Stimulated activated CD8-positive, alpha-beta memory T cell treated with anti-CD3 and anti-CD28 coated beads, Interleukin-15, amount 100 ng/mL, for 1 hour (primary cell): ENCODE measurements at places on chromosomes 7 and 10.

GRCh38 chr7:100167912-100168323 is 499 bp downstream of the GAL3ST4 start:
- no peak for DNase-seq

GRCh38 chr10:114561008-114561523 is 97.0 kb downstream of the ABLIM1 start:
- no peak for DNase-seq

DNA sequence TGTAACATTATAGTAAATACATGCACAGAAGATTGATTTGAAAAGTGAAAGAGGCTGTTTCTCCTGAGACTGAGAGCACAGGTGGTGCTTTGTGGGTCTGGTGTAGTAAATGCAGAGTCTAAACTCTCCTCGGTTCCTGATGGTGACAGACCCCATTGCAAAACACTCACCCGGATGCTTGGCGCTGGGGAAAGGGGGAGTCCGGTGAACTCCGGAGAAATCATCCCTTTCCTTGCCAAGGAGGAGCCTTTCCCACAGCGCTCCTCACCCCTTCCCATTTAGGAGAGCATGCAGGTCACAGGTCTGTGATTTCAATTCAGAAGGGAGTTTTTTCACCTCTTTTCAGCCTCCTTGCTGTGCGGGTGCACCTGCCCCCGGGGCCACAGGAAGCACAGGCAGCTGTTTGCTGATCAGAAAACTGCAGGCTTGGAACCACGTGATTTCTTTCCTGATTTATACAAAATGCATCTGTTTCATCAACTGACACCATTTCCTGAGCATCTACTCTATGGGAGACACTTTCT is 75.6 kb upstream of the LYZL2 start:
- DNase-seq, result no peak

DNA sequence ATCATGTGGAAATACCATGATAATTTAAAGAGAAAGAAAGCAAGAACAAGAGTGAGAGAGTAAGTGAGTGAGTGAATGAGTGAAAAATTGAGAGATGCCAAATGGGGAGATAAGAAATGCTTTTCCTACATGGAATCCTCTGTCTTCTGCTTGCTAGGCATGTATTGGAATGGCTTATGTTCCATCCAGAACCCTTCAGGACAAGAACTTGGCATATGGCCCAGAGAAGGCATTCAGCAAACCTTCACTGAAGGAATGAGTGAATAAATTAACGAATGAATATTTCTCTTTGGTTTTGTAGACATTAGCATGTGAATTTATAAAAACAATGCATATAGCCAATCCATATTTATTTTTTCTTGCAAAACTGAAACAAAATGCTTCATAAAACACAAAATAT is 162.2 kb downstream of the LRRTM3 start:
- DNase-seq, result no peak

GRCh38 chr7:116197360-116197759 is 13.0 kb upstream of the TES start:
- DNase-seq, result no peak

- DNase-seq, result no peak
Measured at GRCh38 chr7:122438006-122438405, 133.5 kb upstream of the FEZF1 start.

DNA sequence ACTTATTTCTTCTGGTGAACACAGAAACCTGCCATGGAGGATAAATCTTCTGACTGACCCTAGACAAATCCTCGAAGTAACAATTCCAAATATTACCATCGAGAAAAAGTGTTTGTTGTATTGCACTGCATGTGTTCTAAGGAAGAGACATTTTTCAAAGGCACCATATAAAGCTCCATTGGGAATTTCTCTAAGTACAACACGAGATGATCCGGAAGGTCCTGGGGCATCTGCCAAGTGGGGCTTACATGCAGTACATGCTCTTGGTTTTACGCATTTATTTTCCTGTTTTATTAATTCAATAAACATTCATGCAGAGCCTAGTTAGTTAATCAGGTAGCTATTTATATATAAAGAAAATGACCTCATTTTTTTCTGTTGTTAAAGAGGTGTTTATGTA is 692.0 kb upstream of the IGFBP3 start:
- no peak for DNase-seq

GRCh38 chr10:132023092-132023811 is 41.5 kb upstream of the BNIP3 start:
- DNase-seq, result peak; percentile 59

GRCh38 chr10:92242910-92243671 is 47.8 kb downstream of the CPEB3 start:
- peak; percentile 11 for DNase-seq

- DNase-seq, result no peak
Measured at GRCh38 chr7:154841731-154842331, 161.1 kb downstream of the PAXIP1 start.

- no peak for DNase-seq
Measured at GRCh38 chr7:136890399-136890798, 21.9 kb downstream of the CHRM2 start.

- no peak for DNase-seq
Measured at GRCh38 chr7:110645060-110645459, 445.9 kb upstream of the LRRN3 start.

DNA sequence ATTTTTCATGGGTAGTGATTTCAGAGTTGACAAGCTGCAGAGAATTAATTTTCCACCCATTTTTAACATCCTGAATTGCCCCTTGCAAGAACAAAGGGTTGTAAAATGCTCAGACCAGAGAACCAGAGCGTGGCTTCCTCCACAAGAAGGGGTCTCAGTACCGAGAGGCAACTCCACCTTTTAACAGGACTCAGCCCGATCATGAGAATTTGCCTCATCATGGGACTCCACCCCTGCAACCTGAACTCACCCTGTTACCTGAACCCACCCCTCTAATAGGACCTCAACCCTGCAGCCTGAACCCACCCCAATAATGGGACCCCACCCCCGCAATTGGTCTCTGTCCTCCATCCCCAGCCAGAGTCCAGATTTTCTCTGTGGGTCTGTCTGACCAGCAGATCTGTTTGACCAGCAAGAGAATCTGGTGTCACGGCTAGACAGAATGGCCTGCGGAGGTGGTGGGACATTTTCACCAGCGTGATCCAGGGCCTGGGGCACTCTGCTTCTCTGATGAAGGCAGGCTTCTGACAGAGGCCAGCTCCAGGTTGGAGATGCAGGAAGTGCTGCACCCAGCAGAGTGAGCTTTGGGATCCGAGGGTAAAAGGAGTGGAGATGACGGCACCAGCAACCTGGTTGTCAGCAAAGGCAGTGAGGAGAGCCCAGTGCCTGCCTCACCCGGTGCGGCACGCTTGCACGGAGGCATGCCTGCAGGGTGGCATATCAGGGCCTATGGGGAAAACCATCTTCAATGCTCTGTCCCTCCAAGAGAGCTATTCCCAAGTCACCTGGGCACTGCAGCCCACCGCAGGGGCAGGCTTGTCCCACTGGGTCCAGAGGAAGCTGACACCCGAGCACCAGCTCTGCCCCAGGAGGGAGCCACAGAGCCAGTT is 136.6 kb downstream of the TCERG1L start:
- DNase-seq, result no peak

DNA sequence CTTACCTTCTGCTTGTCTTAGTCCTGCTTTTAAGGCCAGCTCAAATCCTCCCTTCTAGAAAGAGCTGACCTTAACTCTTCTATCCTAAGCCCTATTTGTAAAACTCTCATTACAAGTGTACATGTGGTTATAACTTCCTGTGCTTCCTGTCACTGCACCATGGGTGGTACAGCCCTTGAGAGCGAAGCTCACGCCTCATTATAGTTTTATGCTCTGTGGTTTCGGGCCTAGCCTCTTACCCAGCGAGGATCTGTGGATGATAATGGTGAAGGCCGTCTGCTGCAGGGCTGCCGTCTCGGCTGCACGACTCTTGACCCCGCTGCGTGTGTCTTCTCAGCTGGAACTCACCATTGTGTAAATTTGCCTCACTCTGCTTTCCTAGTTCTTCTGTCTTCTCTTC is 74.6 kb downstream of the CUL1 start:
- no peak for DNase-seq

DNA sequence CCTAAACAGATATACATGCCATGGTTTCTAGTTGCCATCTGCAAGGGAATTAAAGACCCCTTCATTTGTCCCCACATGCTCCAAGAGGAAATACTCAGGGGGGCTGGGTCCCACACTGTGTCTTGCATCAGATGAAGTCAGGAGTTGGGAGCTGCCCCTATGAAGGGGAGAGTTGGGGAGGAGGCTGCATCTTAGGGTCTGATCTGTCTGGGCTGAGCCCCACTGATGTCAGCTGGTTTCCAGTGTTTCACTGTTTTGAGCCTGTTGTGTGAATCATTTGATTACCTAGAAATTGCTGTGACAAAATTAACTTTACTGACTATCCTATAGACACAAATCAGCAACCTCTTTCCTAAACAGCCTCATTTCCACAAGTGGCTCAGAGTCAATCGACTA is 4.9 kb upstream of the ADCY1 start:
- DNase-seq, result no peak

DNA sequence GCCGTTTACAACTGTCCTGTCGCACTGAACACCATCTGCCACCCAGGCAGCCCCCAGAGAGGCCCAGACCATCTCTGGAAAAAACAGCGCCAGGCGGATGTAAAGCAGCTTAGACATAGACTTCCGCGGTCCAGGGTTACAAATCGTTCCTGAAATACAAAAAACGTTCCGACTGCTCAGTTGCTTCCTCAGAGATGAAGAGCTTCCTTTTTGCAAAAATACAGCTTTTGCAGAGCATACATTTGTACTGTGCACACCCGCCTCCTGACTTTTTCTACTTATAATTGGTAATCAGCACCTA is 11.4 kb downstream of the DAGLB start:
- no peak for DNase-seq

- no peak for DNase-seq
Measured at GRCh38 chr7:5435291-5436002, 11.8 kb upstream of the TNRC18 start.

- DNase-seq, result no peak
Measured at GRCh38 chr10:81943583-81943982, 68.6 kb downstream of the NRG3 start.

- DNase-seq, result peak; percentile 24
Measured at GRCh38 chr7:107725138-107725740, 18.7 kb upstream of the CBLL1 start.

DNA sequence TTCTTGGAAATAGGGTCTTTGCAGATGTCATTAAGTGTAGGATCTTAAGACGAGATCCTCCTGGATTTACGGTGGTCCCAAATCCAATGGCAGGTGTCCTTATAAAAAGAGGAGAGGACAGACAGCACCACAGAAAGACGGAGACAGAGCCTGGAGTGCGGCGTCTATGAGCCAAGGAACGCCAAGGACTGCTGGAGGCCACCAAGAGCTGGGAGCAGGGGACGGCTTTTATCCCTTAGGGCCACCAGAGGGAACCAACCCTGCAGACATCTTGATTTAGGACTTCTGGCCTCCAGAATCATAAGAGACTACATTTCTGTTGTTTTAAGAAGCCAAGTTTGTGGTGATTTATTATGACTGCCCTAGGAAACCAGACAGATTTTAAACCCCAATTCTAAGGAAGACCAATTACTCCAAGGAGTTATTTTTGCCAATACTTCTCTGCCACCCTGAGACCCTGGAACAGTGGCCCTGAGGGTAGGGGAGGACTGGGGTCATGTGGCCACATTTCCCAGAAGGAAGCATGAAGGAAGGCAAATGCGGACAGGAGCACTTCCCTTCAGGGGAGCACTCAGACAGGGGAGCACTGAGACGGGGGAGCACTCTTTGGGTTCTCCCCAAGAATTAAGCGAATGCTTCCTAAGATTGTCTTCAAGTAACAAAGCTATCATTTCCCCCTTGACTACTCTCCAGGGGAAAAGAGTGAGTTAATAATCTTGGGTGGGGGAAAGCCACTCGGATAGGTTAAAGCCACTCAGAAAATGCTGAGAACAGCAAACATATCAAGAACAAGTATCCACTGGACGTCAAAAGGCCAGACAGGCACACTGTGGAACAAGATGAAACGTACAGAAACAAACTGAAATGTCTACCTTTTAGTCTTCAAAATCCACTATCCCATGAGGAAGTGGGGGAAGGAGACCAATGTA is 67.5 kb downstream of the CHST15 start:
- DNase-seq, result no peak

DNA sequence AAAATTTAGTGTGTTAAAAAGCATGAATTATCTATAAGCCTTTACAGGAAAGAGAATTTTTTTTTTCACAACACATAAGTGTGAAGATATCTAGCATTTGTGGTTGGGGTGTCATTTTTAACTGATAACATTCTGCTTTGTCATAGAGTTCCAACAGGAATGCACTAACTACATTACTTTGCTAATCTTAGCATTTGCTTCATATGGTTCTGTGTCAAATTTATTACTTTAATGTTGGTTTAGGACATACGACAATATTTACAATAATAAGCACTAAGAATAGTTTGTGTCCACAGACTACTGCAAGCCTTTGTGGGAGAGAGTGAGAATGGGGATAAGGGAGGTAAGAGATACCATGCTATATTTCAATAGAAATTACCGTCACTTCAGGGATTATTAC is 40.6 kb upstream of the MAGI2 start:
- no peak for DNase-seq

- no peak for DNase-seq
Measured at GRCh38 chr7:114084472-114085312, 165.9 kb upstream of the PPP1R3A start.

- no peak for DNase-seq
Measured at GRCh38 chr10:182441-183201, 47.4 kb downstream of the ZMYND11 start.

GRCh38 chr7:38748056-38748610 is 117.0 kb upstream of the AMPH start:
- no peak for DNase-seq

DNA sequence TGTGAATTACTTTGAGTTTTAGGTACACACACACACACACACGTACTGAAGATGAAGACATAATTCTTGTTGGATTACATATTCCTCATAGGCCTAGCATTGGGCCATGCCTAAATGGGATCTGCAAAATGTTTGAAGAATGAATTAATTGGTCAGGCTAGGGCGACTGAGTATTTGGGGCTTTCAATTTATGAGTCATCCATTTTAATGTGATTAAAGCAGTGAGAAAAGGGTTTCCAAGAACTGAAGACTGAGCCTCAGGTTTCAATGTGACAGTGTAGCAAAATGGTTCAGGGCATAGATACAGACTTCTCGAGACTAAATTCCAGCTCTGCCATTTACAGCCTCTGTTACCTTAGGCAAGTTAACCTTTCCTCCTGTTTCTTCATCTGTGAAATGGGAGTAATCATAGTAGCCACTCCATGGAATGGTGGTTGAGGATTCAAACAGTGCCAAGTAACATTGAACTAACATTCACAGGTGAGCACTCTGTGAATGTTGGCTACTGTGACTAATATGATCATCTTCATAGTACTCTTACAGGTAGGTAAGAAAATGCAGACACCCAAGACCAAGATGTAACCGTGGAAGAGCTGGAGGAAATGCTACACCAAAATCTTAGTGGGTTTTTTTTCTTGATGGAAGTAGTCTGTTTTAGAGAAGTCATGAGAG is 7.6 kb downstream of the BPGM start:
- no peak for DNase-seq

- DNase-seq, result no peak
Measured at GRCh38 chr10:13306103-13306502, 6.2 kb upstream of the PHYH start.

GRCh38 chr10:69497231-69497561 is 45.9 kb downstream of the TSPAN15 start:
- DNase-seq, result no peak
